ENCODE measurements at places on chromosomes 7 and 10.

GRCh38 chr7:15938115-15938514, 251.6 kb upstream of the MEOX2 start:
- DNase-seq = no peak

DNA sequence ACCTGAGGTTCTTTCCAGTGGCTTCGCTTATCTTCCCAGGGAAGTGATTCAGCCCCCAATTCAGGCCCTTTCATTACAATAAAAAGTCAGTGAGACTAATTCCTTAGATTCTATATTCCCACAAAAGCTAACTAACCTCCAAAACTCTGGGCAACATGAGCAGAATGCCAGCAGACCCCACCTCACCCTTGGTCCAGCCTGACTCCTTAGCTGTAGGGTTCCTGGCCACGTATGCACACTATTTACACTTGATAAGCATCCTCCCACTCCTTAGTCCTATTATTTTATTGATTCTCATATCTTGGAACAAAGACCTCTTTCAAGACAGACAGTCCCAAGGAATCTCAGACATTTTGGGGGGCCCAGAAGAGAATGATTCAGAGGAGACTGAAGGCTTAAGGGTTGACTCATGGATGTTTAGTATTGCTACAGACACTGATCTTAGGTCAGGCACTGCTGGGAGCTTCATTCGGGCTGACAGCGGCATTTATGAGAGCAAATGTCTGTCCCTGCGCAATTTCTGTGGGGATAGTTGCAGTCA, 162.6 kb upstream of the GDF10 start:
- no peak for DNase-seq

DNA sequence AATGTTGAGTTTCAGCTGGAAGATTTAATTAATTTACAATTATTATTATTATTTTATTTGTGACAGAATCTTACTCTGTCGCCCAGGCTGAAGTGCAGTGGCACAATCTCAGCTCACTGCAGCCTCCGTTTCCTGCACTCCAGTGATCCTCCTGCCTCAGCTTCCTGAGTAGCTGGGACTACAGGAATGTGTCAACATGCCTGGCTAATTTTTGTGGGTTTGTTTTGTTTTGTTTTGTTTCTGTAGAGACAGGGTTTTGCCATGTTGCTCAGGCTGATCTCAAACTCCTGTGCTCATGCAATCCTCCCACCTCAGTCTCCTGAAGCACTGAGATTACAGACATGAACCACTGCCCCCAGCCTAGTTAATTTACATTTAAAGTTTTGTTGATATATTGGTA, 93.8 kb upstream of the MEOX2 start:
- no peak for DNase-seq

DNA sequence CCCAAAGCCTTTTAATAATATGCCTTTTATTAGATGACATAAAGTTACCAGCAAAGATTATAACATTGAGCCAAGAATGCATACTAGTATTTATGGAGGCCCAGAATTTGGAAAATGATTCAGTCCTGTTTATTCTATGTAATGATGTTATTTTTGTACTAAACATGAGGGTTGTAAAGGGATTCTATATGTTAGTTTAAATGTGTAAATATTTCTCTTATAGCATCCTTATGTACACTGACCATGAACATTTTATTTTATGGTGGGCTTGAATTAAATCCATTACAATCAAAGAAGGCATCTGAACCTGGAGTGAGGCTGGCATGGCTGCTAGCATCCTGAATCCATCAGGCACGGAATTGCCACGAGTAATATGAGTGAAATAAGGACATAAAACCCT, 80.2 kb downstream of the RAB18 start:
- DNase-seq = no peak

- DNase-seq = no peak
These were observed 247.4 kb upstream of the CACNA2D1 start for GRCh38 chr7:82690929-82691328.

DNA sequence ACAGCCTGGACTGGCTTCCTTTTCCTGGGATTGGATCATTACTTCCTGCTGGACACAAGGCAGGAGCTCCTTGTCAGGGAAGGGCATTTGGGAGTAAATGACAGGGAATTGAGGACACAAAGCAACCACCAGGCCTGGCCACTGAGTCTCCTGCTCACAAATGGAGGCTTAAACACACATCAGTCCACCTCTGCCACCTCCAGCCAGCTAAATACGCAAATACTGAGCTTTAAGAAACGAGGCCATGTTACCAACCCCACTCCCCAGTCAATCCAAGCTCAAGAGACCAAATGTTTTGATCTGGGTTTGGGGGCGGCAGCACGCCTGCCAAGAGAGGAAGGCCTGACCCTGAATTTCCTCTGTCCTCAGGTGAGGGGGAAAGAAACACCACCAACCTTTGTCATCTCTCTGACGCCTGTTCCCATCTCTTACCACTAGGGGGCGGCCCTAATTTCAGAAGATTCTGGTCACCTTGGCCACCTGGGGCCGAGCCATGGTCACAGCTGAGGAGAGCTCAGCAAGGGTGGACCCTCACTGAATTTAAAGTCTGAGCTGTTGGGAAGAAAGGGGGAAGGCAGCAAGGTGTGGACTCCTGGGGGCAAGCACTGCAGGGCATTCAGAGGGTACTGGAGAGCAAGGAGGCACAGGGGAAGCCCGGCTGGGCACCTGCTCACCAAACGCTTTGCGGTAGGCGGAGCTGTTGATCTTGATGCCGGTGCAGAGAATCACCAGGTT, 16.5 kb downstream of the AIFM2 start:
- peak; percentile 58 for DNase-seq

DNA sequence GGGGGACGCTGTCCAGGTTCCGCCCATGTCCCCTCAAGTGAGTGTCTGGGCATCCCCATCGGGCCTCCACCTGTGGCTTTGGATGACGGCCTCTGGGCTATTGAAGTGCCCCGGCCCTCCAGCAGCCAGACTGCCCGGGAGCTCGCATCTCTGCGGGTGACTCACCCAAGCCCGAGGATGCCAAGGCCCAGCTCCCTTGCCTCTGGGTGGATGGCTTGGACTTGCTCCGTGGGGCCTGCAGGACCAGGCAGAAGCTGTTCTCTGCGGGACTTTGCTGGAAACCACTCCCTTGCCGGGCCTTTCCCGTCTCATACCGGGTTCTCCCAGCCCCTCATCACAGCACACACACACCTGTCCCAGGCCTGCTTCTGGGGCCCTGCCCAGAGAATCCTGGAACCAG, 22.4 kb downstream of the DPYSL4 start:
- no peak for DNase-seq

GRCh38 chr7:127557803-127558202, 27.6 kb downstream of the GCC1 start:
- DNase-seq = no peak

DNA sequence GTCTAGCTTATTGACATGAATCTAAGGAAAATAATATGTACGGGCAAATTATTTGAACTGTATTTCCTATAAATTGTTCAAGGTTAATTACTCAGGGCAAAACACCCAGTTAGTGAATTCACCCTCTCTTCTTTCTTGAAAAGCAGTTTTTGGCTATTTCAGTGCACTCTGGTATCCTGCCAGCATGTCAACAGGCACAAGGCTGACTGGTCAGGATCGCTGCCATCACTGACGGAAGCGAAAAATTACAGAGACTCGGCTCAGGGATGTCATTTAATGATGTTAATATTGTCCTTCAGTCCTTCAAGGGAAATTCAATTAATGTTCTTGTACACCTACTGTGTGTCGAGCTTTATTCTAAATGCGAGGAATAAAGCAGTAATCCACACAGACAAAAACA, 28.3 kb upstream of the OLAH start:
- DNase-seq = no peak
